Smooth muscle cell of trachea (primary cell): ENCODE measurements at places on chromosomes 5 and 9. TPM values are rescaled to one million over a fixed set of nuclear protein-coding genes. Genes with fewer than 3 reads are reported as not detected.

The SYK gene
- total RNA-seq = not detected in 2 replicates

The SOX30 gene
- total RNA-seq = under 0.01 TPM in 1 of 2 replicates, not detected in the other

The SV2C gene
- total RNA-seq = not detected in 2 replicates

The STK32A gene
- total RNA-seq = 0.44 and 0.83 TPM in 2 replicates

The HAVCR1 gene
- total RNA-seq = 0.17 TPM in 1 of 2 replicates, not detected in the other

The FOXD4L5 gene
- 0.15 and 0.17 TPM in 2 replicates for total RNA-seq
